ENCODE measurements at places on chromosomes 2 and 18.

- DNase-seq: no peak
Observed at GRCh38 chr2:122023059-122023864, 267.8 kb downstream of the TSN start.

GRCh38 chr18:55875371-55875901 lies 287.4 kb upstream of the TCF4 start:
- DNase-seq: no peak

- peak; percentile 43 for DNase-seq
Observed at GRCh38 chr2:218229851-218230250, 12.9 kb downstream of the ARPC2 start.

- no peak for DNase-seq
Observed at GRCh38 chr2:49830846-49831245, 676.5 kb upstream of the FSHR start.

- DNase-seq: no peak
Observed at GRCh38 chr2:135952891-135953290, 32.5 kb downstream of the DARS1 start.

DNA sequence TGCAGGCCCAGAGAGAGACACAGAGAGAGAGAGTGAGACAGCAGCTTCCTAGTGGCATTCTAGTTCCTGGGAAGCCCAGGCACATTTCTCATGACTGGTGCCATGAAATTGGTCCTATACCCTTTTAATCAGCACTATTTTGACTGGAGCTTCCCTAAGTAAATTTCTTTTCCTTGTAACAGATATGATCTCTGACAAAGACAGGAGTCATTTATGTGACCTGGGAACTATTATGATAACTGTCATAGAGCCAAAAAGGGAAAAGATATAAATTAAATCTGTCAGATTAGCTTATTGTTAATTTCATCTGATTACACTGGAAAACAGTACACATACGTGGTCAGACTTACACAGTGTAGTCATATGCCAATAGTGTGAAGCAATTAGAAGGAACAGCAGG lies 161.3 kb upstream of the HNRNPA3 start:
- DNase-seq: no peak

DNA sequence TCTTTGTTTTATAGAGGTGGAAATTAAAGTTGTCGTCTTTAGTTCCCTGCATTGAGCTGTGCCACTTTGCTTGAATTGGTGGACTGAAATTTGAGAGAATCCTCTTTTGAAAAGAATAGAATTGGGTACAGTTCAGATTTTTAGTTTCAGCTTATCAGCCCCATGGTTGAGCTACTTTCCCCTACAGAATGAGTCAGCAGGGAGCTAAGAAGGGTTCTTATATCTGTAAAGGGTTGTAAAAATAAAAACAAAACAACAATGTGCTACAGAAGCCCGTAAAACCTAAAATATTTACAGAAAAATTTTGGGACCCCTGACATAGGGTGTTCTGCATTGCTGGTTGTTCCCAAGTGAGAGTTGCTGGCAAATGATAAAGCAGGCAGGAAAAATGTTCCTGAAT lies 12.6 kb downstream of the SLC20A1 start:
- DNase-seq: no peak

DNA sequence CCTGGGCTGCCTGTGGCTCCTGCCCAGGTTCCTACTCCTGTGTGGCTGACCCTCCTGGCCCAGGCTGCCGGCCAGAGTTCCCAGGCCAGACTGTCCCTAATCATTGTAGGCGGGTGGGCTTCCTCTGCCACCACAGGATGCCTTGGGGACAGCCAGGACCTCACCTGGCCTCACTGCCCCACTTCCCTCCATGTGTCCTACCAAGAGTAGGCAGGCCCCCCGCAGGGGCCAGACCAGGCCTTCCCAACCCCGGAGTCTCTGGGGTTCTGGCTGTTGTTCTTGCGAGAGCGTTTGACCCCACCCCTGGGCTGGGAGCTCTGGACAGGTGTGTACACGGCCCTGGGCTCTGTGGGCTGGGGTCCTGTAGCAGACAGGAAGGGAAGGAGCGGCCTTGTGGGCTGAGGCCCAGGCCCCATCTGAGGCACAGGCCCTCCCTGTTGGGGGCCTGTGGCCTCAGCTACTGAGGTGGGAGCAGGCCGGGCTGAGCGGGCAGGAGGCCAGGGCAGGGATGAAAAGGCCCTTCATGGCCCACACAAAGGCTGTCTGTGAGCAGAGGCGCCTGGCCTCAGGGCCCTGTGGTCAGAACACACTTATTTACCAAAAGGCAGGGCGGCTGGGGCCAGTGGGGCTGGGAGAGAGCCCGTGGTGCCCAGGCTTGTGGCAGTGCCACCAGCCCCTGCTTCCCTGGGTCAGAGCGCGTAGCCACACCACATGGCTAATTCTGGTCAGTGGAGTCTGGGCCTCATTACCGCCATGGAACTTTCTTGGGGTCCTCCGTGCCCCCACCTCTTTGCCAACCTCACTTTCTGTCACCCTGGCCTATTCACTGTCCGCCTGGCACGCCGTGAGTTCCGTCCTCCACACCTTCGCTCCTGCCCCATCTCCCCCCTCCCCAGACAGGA lies 2.0 kb downstream of the SNORC start:
- no peak for DNase-seq

All from Calu3 (cell line).